ENCODE measurements at places on chromosomes 3 and 15.

DNA sequence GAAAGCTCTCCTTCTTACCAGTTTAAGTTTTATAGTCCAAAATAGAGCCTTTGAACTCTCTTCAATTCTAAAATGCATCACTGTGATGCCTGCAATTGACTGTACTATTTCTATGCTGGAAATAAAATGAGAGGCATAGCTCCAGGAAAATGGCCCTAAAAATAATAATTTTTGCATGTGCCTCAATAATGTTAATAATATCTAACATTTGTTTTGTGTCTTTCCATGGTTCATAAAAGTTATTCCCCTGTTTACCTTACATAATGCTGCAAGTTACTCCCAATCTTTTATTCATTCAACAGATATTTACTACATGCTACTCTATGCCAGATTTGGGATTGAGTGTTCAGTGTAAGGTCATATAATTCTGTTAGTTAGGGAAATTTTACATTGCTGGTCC is 574.0 kb downstream of the RBMS3 start:
- DNase-seq: no peak

- no peak for DNase-seq
Observed at GRCh38 chr3:4853749-4854140, 125.5 kb upstream of the BHLHE40 start.

GRCh38 chr3:101521211-101521701 is 8.2 kb upstream of the SENP7 start:
- no peak for DNase-seq

DNA sequence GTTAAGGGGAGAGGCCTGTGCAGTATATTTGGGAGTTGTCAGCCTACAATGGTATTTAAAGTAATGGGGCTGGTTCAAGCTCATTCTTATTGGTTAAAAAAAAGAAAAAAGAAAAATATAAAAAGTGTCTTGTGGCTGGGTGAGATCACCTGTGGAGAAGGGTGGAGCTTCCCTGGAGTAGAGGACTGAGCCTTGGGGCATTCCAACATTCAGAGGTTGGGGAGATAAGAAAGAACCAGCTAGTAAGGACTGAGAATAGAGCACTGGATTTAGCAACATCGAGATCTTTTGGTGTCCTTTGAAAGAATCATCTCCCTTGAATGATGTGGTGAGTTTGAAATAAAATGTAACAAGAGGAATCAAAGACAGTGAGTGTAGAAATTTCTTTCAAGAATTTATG is 5.2 kb downstream of the SLC49A4 start:
- no peak for DNase-seq

DNA sequence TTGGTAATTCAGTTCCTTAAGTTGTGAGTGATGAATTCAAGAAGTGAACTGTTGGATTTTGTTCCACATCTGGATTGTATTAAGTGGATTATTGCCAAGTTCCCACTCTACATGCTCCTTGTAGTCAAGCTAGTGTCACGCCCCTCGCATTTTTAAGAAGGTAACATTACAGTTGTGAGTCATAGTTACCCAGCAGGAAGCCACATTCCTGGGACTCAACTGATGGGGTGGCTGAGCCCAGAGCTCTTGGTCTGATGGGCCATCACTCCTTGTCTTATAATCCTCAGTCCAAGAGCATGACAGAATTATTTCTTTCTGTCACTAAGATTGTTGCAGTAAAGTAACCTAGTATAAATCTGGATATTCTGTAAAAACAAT is 102.7 kb downstream of the PTPRG start:
- no peak for DNase-seq

DNA sequence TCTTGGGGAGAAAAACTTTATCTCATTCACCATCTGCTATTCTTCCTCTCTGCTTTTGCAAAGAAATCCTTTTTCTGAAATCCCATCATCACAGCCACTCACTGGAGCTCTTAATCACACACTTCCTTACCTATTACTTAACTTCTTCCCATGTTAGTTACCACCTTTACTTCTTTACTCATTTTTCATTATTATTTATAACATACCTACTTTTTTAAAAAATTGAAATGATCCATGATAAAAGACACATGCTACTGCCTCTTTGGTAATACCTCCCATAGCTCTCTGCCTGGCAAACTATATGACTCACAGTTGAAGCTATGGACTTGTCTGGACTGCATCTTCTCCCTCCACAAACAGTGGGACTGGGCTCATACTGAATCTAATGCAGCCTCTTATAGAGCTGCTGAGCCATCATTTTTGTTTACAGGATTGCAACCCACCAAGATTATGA is 150.3 kb downstream of the TNIK start:
- DNase-seq: no peak

GRCh38 chr15:70103880-70104626 is 6.3 kb upstream of the TLE3 start:
- DNase-seq: no peak

- no peak for DNase-seq
Observed at GRCh38 chr3:72899349-72899765, 11.5 kb downstream of the GXYLT2 start.

- DNase-seq: no peak
Observed at GRCh38 chr3:177642804-177643125, 445.5 kb upstream of the TBL1XR1 start.

DNA sequence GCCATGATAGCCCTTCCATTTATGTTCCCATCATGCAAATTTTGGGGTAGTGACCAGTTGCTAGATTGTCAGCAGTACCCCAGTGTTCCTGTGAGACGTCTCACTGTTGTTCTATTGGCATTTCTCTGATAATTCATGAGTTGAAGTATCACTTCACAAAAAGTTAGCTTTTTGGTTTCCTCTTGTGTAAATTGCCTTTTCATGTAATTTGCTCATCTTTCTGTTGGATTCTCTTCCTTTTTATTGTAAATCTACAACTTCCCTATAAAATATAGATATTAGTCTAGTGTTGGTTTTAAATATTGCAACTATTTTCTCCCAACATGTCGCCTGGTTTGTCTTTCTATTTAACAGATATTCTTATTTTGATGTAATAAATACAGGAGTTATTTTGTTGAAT is 7.5 kb upstream of the A4GNT start:
- DNase-seq: no peak

DNA sequence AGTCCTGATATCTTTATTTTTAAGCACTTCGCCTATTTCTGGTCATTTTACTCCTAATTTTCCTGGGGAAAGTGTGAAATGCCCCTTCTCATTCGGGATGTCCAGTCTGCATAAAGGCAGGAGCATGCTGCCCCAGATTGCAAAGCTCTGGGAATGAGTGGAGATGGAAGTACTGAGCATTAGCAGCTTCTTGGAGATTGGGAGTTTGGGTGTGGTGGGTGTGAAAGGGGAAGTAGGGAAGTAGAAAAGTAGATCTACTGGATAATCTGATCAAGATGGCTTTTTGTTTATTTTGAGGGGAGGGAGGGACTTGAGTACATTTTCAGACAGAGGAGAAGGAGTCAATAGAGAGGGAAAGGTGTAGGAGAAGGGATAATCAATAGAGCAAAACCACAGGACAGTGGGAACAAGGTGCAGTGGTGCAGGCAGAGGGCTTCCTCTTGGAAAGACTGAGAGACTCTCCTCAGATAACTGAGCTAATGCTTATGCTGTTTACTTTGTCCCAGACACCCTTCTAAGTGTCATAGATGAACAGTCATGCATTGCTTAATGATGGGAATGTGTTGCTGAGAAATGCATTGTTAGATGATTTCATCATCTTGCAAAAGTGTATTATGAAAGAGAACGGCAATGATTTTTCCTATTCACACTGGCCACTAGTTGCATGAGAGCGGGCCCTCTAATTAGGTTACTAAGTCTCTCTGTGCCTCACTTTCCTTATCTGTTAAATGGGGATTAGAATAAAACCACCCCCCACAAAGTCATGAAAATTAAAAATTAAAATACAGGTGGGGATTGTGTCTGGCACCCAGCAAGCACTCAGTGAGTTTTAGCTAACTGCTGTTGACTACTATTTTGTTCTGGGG is 45.5 kb downstream of the PHLDB2 start:
- DNase-seq: no peak

- DNase-seq: no peak
Observed at GRCh38 chr3:126277629-126278378, 79.4 kb downstream of the KLF15 start.

DNA sequence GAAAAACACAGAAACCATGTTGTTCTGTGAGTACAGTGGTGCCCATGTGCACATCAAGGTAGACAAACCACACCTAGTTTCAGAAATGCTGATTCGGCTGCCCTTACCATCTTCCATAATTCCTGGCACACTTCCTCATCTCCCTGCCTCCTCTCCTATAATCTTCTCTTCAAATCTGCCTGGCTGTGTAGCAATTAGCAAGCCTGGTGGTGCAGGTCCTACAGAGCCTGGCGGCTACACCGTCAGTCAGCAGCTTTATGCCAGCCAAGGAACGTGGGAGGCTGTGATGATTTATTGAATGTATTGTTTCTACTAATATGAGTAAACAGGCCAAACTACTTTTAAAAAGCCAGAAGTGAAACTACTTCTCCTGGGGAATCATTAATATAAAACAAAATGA is 106.8 kb downstream of the SEMA6D start:
- no peak for DNase-seq

- DNase-seq: no peak
Observed at GRCh38 chr3:71601811-71602210, 18.3 kb upstream of the FOXP1 start.

DNA sequence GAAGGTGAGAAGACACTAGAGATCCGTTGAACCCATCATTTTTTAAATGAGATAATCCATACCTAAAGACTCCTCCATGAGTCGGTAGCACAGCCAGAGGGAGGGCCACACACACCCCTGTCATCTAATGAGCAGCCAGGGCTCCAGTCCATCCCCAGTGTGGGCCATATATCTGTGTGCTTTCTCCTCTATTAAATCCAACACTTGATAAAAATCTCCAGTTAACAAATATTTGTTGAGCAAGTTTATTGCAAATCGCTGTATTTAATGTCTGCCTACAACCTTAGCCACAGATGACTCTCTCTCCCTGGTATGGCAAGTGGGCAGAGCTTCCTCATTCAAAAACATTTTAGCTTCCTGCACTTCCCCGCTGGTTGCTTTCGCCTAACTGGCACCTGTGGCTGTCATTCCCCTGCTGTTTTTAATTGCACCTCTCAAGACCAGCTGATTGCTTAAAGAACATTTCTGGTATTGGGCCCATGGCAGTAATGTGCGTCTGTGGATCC is 82.8 kb downstream of the SMAD3 start:
- DNase-seq: no peak

DNA sequence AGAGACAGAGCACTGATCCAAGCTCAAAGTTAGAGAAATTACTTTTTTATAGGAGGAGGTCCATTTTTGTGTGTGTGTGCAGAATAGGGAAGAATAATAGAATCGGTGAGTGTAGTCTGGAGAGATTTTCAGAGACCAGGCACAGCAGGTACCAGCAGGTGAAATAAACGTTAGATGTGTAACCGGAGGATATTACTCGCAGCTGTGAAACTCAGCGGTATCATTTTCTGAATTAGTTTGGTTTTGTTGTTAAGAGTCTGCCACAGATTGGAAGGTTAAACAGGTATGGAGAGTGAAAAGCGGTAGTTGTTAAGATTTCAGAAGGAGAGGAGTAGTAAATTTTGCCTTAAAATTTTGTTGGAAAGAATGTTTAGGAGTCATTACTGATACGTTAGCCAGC is 69.9 kb downstream of the RGMA start:
- no peak for DNase-seq

GRCh38 chr3:13021141-13022114 is 51.8 kb downstream of the IQSEC1 start:
- DNase-seq: no peak

- no peak for DNase-seq
Observed at GRCh38 chr15:36335224-36335623, 244.2 kb upstream of the CDIN1 start.

DNA sequence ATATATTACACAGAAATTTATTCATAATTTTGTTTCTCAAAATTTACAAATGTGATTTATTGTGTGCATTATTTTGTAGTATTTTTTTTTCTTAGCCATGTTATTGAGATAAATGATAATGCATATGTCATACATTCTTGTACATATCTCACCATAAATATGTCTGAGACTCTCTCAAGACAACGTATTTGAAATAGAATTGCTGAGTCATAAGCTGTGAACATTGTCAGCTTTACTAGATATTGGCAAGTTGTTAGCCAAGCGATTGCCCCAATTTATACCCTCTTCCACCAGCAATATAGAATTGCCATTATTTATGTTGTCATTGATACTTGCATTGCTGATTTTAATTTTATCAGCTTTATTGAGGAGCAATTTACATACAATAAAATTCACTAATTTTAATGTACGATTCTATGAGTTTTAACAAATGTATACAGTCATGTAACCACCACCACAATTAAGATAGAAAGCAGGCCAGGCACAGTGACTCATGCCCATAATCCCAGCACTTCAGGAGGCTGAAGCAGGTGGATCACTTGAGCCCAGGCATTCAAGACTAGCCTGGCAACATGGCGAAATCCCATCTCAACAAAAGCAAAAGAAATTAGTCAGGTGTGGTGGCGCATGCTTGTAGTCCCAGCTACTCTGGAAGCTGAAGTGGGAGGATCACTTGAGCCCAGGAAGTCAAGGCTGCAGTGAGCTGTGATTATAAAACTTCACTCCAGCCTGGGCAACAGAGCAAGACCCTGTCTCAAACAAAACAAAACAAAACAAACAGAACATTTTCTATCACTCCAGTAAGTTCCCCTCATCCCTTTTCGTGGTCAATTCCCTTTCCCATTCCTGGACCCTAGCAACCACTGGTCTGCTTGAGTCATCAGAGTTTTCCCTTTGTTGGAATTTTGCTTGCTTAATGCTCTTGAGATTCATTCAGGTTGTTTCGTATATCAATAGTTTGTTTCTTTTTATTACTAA is 373.1 kb downstream of the MFSD1 start:
- no peak for DNase-seq

DNA sequence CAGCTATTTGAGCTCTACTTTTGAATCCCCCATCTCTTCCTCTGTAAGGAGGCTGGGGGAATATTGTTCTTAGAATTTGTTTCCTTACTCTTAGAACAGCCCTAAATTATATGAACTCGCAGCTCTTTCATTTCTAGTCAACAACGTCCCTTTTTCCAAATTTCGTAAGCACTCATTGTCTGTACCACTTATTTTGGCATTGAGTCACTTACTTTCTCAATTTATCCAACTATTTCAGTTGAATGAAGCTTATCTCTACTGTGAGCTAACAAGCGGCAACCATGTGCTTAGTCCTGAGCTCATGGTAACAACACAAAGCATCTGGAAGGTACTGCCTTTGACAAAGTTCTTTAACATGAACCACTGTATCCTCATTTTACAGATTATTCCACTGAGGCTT is 191.1 kb downstream of the GREM1 start:
- no peak for DNase-seq

DNA sequence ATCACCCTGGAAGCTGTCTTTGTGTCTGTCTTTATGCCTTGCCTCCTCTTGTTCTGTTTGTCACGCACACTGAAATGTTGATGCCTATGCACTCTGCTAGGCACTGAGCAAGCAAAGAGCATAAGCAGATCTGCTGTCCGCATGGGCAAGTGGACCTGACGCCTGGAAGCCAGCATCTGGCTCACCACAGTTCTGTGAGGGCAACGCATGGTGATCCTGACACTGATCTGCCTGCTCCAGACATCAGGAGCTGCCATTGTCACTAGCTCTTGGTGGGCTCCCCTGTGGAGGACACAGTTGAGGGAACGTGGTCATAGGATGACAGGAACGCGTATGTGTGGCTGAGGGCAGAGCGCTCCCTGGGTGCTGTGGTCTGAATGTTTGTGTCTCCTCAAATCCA is 234.6 kb downstream of the ADAMTS17 start:
- DNase-seq: no peak

GRCh38 chr3:115403786-115404185 is 219.5 kb upstream of the GAP43 start:
- DNase-seq: no peak
